NT2/D1 (cell line): ENCODE measurements at places on chromosomes 7 and 10.

DNA sequence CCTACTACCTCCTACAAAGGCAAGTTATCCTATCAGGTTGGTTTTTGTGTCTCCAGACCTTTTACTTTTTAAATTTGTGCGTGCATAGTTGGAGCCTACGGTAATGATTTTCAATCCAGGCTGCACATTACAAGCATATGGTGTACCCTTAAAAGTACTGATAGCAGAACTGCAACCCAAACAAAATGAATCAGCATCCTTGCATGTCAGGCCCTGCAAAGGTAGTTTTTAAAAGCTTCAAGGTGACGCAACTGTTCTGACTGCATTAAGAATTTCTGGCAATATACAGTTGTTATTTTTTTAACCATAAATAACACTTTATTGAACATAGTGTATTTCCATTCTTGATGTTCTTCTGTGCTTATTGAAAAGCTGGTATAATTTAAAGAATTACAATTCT, 28.9 kb downstream of the GNAT3 start:
- no peak for DNase-seq

- DNase-seq, result no peak
Measured at GRCh38 chr10:115020449-115020848, 72.7 kb upstream of the ATRNL1 start.

GRCh38 chr10:12743941-12744340, 257.6 kb downstream of the CCDC3 start:
- no peak for DNase-seq

- no peak for DNase-seq
Measured at GRCh38 chr7:36468370-36469101, 78.9 kb downstream of the ANLN start.

- DNase-seq, result no peak
Measured at GRCh38 chr7:154985230-154985629, 17.7 kb downstream of the PAXIP1 start.
